ENCODE measurements at places on chromosomes 11 and 22.

GRCh38 chr11:129277198-129277843, 85.2 kb upstream of the ARHGAP32 start:
- DNase-seq, result no peak

DNA sequence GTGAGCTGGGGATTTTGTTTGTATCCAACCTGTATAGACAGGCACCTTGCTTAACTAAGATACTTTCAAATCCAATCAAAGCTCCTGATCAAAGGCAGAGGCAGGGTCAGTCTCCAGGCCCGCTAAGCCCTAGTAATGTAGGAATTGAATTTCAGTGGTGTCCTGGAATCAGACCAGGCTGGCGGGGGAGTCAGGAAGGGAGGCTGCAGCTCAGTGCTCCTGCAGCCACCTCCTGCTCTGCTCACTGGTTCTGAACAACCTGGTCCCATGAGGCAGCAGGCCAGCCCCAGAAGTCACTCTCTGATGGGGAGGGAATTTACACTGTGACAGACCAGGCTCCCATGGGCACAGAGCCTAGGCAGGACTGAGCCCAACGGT, 38.5 kb upstream of the GALNT18 start:
- no peak for DNase-seq

DNA sequence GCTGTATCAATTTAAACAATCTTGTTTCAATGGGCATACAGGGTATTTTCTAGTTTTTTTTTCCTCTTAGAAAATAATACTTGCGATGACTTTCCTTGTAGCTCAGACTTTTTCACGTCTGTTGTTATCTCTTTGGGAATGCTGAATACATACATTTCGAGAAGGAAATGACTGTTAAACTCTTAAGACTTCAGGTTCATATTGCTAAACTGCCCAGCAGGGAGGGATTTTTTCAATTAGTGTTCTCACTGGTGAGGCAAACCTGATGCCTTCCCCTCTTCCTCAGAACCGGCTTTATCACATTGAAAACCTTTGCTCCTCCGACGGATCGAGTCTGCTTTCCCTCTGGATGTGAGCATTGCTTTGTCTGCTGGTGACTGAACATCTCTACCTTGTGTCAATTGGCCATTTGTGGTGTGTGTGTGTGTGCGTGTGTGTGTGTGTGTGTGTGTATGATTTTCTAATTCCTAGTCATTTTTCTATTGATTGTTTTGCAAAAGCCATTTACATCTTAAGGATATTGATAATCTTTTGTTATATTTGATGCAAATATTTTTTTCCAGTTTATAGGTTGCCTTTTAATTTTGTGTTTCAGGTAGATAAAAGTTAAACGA, 6.6 kb downstream of the NEAT1 start:
- no peak for DNase-seq

DNA sequence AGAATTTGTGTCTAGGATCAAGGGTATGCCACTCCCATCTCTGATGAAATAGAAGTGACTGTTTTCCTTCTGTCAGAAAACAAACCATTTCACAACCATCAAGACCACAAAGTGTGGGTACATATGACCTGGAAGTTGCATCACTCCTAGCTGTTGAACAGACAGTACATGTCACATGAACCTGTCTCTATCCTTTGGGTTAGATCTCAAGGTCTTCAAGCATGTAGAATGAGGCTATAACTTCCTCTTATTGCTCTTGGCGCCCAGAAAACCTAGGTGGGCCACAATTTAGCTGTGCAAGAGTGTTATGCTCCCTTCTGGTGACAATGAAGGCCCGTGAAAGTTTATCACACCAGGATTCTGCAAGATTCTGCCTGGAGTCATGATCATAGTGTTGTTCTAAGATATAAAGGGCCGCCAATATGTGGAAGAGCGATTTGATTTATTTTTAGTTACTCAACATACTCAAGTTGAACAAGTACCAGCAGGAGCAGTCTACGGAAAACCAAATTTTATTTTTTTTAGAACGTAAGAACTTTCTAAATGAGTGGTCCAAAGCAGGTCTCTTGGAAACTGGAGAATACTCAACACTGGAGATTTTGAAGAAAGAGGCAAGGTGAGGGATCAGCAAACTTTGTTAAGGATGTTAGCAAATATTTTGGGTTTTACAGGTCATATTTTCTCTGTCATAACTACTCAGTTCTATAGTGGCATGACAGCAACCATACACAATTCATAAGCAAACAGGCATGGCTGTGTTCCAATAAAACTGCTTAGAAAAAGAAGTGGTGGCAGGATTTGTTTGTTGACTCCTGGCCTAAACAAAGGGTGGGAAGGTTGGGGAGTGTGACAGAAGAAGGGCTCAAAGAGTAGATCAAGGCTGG, 101.8 kb downstream of the USP35 start:
- DNase-seq, result no peak
